Esophagus mucosa (tissue), 1 donor: ENCODE measurements at places on chromosomes 2 and 18. TPM values are rescaled to one million over a fixed set of nuclear protein-coding genes. Genes with fewer than 3 reads are reported as not detected.

The KCNS3 gene
- total RNA-seq, result 3.4 TPM

The PTPRN gene
- total RNA-seq, result not detected

The FMNL2 gene
- 12.4 TPM for total RNA-seq

The PPP1R1C gene
- 1.8 TPM for total RNA-seq

The ALPG gene
- not detected for total RNA-seq

The STARD6 gene
- total RNA-seq, result not detected

The DYSF gene
- total RNA-seq, result 3.4 TPM
